Progenitor cell of endocrine pancreas (in vitro differentiated cells): ENCODE measurements at places on chromosomes 11 and 22. TPM values are rescaled to one million over a fixed set of nuclear protein-coding genes. Genes with fewer than 3 reads are reported as not detected.

The NCF4 gene
- total RNA-seq: not detected in 2 replicates

GRCh38 chr11:102138670-102139069 lies 28.4 kb downstream of the YAP1 start:
- DNase-seq: no peak

DNA sequence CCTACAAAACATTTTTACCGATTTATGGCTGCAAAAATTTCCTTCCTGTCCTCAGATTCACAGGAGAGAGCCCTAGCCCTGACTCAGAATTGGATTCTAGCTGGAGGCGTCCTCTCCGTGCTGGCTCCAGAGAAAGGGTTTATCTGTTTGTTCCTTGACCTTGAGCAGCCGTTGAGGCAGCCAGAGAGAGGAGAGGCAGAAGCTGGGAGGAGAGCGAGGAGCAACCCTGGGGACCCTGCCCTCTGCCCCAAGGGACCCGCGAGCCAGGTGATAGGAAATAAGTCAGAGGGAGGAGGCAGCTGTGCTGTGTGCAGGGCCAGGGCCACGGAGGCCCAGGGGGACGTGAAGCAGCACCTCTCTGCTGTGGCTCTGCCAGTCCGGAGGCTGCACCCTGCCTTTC lies 75.6 kb downstream of the IGLL1 start:
- no peak for DNase-seq

- peak; percentile 14 for DNase-seq
These were observed 739 bp downstream of the ZMAT5 start for GRCh38 chr22:29765905-29766631.

The RAC2 gene
- total RNA-seq: 1.7 and 1.9 TPM in 2 replicates

DNA sequence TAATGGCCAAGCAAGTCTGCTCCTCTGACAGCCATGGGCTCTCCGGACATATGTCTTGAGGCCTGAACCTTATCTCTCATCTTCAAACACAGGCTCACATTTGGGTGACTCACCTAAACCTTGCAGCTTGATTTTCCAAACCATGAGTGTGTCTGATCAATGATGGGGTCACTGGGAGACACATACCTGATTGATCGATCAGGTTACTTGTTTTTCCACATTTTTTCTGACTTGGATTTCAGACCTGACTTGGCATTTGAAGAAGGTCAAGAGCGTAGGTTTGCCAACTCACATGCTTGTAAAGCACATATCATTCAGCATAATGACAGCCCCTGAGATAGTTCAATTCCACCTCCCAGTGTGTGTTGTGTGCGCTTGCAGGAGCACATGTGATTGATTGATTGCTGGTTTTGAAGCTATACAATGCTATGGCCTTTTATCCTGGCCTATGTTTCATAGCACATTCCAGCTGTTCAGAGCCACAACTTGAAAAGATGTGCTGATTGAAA lies 116.7 kb upstream of the KIRREL3 start:
- DNase-seq: peak; percentile 15

The MIOX gene
- 0.69 and 0.98 TPM in 2 replicates for total RNA-seq
